ENCODE measurements at places on chromosomes 5 and 9.
A peak's percentile ranks its signal among the peaks of the same experiment; 100 is the strongest.

- no peak for DNase-seq
Measured at GRCh38 chr5:77354454-77354853, 137.7 kb downstream of the WDR41 start.

GRCh38 chr9:127626752-127627493, 14.8 kb downstream of the STXBP1 start:
- DNase-seq = peak; percentile 14

DNA sequence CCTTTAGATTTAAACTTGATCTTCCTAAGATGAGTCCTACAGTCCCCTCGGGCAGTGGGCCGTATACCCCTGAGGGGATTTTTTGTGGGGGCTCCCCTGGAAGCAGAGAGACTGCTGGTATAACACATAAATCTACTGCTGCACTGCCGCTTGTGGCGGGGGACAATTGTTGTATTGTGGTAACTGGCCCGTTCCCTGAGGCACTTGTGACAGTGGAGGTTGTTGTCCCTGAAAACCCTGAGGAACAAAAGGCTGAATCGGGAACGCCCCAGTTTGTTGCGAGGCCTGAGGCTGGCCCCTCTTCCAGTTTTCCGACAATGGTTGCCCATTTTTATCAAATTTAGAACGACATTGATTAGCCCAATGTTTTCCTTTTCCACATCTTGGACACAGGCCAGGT, 4.7 kb upstream of the TMEM141 start:
- no peak for DNase-seq

DNA sequence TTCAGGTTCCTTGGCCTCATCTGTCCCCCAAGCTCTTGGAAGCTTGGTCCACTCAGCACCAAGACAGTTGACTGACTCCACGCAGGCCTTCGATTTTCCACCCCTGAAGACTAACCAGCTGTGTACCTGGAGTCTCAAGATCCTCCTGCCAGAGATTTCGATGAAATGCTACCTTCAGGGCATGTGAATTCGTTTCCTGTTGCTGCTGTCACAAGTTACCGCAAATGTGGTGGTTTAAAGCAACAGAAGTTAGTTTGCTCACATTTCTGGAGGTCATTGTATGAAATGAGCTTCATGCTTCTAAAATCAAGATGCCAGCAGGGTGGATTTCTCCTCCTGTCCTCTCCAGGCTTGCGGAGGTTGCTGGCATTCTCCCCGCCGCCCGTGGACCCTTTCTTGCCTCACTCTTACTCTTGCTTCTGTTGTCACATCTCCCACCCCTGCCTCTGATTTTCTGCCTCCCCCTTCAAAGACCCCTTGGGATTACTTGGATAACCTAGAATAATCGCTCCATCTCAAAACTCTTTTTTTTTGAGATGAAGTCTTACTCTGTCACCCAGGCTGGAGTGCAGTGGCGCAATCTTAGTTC, 27.6 kb upstream of the RETREG1 start:
- DNase-seq = no peak

DNA sequence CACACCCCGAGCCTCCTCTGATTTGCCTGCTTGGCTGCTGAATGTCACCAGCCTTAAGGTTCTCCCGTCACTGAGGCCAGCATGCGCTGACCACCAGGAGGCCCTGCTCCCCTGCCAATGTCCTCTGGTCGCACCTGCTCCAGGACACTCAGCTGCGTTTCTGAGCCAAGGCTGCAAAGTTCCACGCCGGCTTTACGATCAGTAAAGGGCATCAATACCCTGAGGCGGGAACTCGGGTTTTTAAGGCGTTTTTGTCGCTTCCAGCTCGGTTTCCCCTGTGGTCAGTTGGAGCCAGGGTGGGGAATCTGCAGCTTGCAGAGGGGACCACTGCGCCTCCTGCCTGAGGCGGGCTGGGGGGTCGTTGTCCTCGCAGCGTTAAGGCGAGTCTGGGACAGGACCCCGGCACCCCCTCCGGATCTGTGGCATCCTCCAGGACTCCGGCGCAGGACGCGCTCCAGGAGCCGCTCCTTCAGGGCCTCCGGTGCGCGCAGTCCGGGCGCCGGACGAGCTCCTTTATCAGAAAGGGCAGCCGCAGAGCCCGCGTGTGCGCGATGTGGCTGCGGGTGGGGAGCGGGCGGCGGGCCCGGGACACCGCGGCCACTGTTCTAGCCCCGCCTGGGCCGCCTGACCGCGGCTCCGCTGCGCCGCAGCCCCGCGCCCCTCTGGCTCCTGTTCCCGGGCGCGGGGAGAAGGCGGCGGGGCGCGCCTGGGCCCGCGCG, 24.1 kb upstream of the FLT4 start:
- DNase-seq = no peak

GRCh38 chr5:160298189-160298588, 14.2 kb downstream of the CCNJL start:
- no peak for DNase-seq

DNA sequence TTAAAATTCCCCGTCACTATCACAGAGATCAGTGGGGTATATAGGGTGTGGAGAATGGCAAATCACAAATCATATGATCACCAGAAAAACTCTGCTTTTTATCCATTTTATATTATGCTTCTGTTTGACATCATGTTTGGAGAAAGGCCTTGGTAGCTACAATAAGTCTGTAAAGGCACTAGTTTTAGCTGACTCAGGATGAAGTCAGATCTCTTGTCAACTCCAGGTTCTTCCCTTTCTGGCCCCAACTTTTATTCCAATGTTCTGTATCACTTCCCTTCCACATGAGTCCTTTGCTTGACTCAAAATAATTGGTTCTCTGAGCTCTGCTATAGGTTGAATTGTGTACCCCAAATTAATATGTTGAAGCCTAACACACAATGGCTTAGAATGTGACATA, 484.9 kb downstream of the PTPRD start:
- DNase-seq = peak; percentile 8

DNA sequence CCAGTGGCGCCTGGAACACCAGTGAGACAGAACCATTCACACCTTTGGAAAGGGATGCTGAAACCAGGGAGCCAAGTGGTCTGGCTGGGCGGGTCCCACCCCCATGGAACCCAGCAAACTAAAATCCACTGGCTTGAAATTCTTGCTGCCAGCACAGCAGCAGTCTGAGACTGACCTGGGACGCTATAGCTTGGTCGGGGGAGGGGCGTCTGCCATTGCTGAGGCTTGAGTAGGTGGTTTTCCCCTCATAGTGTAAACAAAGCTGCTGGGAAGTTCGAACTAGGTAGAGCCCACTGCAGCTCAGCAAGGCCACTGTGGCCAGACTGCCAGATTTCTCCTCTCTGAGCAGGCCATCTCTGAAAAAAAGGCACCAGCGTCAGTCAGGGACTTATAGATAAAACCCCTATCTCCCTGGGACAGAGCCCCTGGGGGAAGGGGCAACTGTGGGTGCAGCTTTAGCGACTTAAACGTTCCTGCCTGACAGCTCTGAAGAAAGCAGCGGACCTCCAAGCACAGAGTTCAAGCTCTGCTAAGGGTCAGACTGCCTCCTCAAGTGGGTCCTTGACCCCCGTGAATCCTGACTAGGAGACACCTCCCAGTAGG, 42.0 kb upstream of the FKTN start:
- DNase-seq = no peak

DNA sequence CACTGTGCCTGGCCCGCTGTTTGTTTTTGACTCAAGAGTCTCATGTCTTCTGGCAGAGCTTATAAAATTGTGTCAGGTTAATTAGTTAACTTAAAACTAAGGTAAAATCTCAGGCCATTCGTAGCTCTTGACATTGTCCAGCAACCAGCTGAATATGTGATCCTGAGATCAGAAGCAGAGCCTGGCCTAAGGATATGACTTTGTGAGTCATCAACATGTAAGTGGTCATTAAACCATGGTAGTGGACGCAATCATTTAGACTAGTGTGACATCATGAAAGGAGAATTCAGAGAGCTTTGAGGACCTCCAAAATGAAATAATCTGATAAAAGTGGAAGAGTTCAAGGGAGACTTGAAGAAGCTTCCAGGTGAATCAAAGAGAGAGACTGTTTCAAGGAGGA, 23.3 kb downstream of the SPZ1 start:
- DNase-seq = no peak

GRCh38 chr5:51889703-51890102, 506.5 kb downstream of the ISL1 start:
- DNase-seq = peak; percentile 11

GRCh38 chr5:88680253-88681132, 202.5 kb downstream of the MEF2C start:
- peak; percentile 52 for DNase-seq

- no peak for DNase-seq
Measured at GRCh38 chr5:7930011-7930410, 61.1 kb downstream of the MTRR start.

- DNase-seq = no peak
Measured at GRCh38 chr5:53010814-53011213, 21.7 kb downstream of the ITGA2 start.

- no peak for DNase-seq
Measured at GRCh38 chr9:36301227-36301626, 43.0 kb upstream of the GNE start.

DNA sequence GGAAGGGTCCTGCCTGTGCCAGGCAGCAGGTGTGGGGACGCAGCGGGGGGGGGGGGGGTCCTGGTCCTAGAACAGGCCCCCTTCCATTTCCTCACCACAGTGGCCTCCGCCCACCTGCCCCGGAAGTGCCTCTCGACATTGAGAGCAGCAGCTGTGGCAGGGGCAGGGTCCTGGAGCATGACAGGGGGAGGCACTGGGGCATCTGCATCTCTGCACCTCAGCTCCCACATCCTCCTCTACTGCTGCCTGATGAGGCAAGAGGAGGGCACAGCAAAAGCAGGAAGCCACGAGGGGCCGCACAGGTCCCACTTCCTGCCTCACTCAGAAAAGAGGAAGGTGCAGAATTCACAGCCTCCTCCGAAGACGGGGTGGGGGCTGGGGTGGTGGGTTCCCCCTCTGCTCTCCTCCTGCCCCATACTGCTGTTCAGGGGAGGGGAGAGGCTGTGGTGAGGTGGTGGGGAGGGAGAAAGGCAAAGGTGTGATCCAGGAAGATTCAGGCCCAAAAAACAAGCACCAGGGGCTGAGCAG, 14.8 kb downstream of the AKNA start:
- DNase-seq = no peak

GRCh38 chr9:14713187-14713767, 9.3 kb downstream of the CER1 start:
- DNase-seq = peak; percentile 92

- DNase-seq = peak; percentile 99
Measured at GRCh38 chr5:53323943-53324642, 156.3 kb upstream of the FST start.

All from epithelial cell of esophagus (primary cell).